ENCODE measurements at places on chromosomes 13 and 19. TPM values are rescaled to one million over a fixed set of nuclear protein-coding genes. Genes with fewer than 3 reads are reported as not detected.

GRCh38 chr13:23551213-23552008, 18.8 kb upstream of the TNFRSF19 start:
- no peak for DNase-seq

DNA sequence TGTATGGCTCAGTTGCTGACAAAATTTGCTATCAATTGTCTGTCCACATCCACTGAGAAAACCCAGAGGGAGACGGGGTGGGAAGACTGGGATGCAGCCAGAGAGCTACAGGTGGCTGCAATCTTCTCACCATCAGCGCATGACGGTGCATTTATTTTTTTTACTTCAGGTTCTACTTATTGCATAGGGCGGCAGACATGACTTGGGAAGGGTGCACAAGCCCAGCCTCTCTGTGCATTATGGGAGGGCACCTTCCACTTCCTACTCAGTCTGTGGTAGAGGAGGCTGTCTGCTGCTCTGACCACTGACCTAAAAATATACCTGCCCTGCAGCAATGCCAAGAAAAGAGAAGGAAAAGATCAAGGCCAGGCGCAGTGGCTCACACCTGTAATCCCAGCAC, 73.1 kb downstream of the ABCC4 start:
- DNase-seq, result no peak

- no peak for DNase-seq
Measured at GRCh38 chr13:44764302-44764692, 188.2 kb upstream of the TSC22D1 start.

DNA sequence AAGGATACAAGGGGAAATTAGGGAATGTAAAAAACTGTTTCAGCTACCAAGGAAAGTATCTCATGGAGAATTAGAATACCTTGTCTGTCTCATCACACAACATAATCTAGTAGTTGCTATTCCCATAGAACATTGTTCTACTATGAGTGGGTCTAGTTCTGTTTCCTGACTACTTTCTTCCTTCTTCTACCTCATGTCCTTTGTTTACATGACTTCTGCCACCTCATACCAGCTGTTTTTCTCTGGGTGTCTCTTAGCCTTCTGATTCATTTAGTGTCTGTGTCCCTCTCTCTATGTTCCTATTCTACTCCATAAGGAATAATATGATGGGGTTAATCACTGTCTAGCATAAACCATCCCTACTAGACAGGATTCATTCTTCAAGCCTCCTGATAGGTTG, 887.3 kb downstream of the DIAPH3 start:
- no peak for DNase-seq

- no peak for DNase-seq
Measured at GRCh38 chr19:15666883-15667282, 6.0 kb upstream of the CYP4F12 start.

DNA sequence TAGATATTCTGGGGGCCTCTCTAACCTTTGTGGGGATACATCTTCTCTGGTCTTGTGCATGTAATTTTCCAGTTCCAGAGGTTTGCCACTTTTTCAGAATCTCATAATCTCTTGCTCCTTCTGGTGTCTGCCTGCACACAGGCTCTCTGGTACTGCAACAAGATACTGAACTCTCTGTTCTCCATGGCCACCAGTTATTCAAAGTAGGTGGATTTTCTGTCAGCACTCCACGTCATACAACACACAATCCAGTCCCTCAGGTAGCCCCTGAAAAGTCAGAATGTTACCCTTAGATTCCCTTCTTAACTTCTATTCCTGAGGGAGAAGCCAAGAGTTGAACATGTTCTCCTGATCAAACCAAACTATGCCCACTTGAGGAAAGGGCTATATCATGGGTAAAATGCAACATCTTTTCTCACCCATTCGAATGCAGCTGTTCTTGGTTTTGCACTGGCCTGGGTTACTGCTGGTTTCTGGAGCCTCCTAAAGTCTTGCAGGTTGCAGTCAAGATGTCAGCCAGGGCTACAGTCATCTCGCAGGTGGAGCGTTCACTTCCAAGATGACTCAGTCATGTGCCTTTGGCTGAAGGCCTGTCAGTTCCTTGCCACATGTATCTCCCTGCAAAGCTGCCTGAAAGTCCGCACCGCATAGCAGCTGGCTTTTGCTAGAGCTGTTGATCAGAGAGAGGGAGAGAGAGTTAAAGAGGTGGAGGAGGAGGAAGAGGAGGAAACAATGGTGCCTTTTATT, 57.7 kb upstream of the TUBA3C start:
- DNase-seq, result no peak

DNA sequence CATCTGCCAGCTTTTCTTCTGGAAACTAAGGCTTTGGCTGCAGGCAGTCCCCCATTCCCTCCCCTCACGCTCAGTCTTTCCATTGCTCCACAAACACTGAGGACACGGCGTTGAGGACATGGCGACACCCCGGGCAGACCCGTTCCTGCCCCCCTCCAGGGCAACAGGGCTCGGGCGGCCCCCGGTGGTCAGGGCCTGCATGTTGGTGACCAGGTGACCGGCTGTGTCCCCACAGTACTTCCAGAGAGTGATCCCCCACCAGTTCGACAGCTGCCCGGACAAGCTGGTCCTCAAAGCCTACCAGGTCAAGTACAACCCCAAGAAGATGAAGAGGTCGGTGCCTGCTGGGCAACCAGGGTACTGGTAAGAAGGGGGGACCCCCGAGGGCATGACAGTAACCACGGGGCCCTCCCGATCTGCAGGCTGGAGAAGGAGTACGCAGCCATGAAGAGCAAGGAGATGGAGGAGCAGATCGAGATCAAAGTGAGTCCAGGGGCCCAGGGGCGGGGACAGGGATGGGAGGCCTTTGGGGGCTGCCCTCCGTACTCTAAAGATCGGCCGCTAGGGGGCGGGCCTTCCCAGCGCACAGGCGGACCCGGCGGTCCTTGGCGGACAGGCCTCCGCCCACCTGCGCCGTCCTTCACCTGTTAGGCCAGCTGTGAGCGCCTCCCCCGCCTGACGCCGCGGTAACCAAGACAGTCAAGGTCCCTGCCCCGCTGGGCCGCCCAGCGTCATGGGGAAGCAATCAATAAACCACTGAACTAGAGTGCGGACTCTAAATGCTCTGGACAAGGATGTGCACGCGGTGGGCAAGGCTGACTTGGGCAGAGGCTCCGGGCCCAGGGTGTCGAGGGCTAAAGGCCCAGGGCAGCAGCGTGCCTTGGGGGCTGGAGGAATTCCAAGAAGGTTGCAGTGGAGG, 21.1 kb downstream of the PRR36 start:
- peak; percentile 59 for DNase-seq

C19orf85 gene
- total RNA-seq, result not detected
